ENCODE measurements at places on chromosomes 11 and 22.
A peak's percentile ranks its signal among the peaks of the same experiment; 100 is the strongest.

DNA sequence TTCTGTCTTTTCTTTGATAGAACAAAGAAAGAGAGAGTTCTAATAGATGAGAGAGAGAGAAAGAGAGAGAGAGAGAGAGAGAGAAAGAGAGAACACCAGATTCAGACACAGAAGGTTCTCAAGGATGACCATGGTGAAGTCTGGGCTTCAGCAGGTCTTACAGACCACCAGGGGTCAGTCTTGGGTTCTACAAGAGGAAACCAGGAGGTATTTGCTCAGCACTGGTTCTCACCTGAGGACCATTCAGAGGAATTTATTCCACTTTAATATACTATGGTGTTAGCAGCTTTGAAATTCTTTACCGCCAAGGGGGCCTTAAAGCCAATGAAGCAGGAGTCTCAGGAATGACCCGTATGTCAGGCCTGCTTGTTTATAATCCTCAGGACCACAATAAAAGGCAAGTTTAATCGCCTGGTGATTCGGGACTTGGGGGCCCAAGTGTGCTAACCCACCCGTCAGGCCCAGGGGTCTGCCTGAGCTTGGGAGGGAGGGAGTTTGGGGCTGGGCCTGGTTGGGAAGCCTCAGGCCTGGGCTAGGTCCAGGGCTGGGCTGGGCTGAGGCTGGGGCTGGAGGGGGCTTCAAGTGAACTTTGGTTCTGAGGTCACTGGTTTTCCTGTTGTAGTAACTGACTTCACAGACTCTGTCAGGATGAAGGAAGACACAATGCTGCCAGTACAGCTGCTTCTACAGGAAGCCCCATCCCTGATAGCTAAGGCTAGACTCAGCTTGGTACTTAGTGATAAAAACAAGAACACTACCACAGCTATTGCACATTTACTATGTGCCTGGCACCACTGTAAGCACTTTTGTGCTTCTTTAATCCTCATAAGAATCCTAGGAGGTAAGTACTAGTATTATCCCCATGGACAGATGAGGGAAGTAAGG is 179.2 kb upstream of the ZBED5 start:
- DNase-seq, result peak; percentile 38

- DNase-seq, result no peak
These were observed 20.5 kb upstream of the APOL5 start for GRCh38 chr22:35697142-35697541.

GRCh38 chr11:45928535-45929215 is 6.2 kb downstream of the LARGE2 start:
- no peak for DNase-seq

- DNase-seq, result no peak
These were observed 77.1 kb downstream of the UBASH3B start for GRCh38 chr11:122732342-122733315.

DNA sequence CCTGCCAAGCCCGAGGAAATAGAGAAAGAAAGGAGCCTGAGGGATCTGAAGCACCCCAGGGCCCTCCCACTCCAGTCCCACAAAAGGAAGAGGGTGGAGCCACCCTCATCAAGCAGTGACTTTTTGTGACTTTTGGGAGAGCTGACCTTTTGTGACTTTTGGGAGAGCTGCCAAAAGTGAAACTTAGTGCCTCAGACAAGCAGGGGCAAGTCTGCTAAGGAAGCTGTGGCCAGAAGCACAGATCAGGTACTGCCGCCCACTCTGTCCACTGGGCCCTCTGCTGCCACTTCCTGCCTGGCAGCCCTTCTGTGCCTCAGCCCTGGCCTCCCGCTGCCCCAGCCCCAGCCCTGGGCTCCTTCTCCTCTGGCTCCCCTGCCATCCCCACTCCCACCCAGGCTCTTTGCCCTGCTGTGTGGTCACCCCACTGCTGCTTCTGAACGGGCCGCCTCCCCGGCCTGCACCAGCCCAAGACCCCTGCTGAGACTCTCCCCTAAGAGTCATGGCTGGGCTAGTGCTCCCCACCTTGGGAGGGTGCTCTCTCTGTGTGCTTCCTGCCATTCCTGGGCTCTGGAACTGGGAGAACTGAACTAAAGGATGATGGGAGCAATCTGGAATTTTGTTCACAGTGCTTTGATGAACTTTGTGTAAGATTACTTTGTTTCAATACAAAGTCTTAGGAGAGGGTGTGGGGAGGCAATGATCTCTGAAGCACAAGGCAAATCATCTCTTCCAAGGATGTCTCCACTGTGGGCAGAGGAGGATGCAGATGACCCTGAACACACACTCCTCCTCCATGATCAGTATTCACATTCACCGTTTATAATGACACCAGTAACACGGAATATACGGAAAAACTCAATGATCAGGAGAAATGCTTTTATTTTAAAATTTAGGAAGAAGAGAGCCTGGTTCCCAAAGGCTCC is at the start of gene APOBEC3H:
TSS of gene APOBEC3H (plus strand) at position 147 of the 923 bp plus-strand sequence. CDS start 3,035 bp downstream, outside the sequence.
- no peak for DNase-seq

DNA sequence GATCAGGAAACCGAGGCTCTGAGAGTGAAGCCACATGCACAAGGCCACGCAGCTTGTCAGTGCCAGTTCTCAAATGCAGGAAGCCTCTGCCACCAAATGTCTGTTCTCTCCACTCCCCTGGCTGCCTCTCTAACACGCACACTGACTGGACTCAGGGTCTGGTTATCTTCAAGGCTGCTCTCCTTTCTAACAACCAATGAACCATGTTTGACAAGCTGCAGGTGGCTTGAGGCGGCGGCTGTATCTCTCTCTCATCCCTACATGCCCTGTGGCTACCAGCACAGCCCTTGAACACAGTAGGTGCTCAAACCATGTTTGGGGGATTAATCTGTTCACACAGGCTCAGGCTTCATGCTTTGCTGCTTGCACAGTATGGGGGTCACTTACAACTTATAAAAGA is 23.7 kb downstream of the MFNG start:
- DNase-seq, result no peak

GRCh38 chr11:45348729-45349128 is 62.6 kb upstream of the SYT13 start:
- no peak for DNase-seq

DNA sequence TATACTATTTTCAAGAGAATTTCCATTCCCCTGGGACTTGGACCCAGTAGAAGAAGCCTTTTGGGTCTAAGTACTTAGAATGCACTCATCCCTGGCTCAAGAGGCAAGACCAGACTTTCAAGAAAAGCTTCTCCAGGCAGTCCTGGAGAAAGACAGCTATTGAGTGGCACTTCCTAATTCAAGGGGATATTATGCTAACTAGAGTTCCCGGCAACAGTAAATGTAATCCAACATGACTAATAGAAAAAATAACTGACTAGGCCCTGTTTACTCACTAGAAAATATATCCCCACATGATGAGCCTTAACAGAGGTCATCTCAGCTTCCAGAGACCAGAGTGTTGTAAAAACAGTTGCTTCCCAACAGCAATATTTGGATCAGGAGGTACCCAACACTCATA is 47.2 kb upstream of the AKIP1 start:
- DNase-seq, result no peak

GRCh38 chr22:49417833-49418232 is 409.8 kb downstream of the BRD1 start:
- DNase-seq, result no peak

- no peak for DNase-seq
These were observed 10.8 kb downstream of the AHNAK start for GRCh38 chr11:62535802-62536201.

- no peak for DNase-seq
These were observed 82.9 kb downstream of the ETS1 start for GRCh38 chr11:128504486-128504885.

GRCh38 chr22:28444659-28445058 is 235.0 kb downstream of the TTC28 start:
- no peak for DNase-seq

DNA sequence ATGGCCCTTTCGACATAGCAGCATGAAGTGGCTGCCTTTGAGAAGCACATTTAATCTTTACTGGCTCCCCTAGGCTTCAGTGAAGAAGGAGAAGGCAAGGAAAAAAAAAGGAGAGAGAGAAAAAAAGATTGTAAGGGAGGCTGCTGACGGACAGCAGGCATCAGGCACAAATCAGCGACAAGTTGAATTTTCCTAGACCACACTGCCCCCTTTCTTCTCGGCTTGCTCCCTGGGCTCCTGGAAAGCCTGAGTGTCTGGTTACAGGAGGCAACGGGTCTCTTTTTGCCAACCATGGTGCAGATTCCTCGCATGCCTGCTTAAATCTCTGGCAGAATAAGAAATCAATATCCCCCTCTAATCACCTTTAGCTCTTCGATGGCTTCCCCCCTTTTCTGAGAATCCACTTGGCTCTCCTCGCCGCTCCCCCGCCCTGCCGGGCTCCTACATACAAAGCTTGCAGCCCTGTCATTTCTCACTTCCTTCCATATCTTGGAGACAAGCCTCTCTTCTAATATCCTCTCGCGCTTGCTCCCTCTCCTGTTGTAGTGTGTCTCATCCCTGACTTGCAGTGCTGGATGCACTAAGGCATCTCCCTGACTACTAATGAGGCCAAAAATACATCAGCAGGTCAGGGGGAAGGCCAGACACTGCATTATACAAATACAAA is 14.3 kb downstream of the BLID start:
- DNase-seq, result peak; percentile 88

GRCh38 chr11:28463826-28464225 is 355.6 kb downstream of the METTL15 start:
- DNase-seq, result no peak

- no peak for DNase-seq
These were observed 1.0 kb downstream of the SYCE3 start for GRCh38 chr22:50561401-50562358.

GRCh38 chr22:27490080-27490479 is 311.5 kb downstream of the MN1 start:
- no peak for DNase-seq

DNA sequence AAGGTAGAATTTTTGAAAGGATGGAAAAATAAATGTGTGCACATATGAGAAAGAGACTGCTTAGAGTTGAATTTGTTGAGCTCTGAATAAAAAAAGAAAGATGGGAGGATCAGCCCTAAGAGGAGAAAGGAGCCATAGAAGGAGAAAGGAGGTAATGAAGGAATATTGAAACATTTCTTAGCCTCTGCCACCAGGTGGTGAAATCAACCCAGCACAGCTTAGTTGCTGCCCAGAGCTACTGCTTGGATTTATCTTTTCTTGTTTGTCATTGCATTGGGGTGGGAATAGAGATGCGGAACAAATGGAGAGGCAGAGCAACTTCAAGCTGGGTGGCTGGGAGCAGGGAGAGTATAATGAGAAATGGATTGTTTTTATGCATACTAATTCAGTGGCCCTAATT is 80.4 kb downstream of the SERGEF start:
- no peak for DNase-seq

DNA sequence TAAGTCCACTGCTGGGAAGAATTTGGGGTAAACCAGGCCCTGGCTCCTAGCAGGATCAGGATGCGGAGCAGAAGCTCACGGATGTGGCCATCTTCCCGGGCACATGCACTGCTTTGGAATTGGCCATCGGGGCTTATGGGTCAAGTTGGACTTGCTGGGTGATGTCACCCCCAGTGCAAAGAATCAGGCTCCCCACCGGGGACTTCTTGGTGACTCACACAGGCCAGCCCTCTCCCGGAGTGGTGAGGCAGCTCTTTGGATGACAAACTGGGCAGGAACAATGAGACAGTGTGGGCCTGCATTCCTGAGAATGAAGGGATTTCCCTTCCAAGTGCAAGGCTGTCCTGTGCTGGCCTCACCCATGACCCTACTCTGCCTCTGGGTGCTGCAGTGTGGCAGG is 128.8 kb upstream of the ANO1 start:
- DNase-seq, result no peak

GRCh38 chr11:2169626-2170570 is 1.7 kb downstream of the TH start:
- no peak for DNase-seq

DNA sequence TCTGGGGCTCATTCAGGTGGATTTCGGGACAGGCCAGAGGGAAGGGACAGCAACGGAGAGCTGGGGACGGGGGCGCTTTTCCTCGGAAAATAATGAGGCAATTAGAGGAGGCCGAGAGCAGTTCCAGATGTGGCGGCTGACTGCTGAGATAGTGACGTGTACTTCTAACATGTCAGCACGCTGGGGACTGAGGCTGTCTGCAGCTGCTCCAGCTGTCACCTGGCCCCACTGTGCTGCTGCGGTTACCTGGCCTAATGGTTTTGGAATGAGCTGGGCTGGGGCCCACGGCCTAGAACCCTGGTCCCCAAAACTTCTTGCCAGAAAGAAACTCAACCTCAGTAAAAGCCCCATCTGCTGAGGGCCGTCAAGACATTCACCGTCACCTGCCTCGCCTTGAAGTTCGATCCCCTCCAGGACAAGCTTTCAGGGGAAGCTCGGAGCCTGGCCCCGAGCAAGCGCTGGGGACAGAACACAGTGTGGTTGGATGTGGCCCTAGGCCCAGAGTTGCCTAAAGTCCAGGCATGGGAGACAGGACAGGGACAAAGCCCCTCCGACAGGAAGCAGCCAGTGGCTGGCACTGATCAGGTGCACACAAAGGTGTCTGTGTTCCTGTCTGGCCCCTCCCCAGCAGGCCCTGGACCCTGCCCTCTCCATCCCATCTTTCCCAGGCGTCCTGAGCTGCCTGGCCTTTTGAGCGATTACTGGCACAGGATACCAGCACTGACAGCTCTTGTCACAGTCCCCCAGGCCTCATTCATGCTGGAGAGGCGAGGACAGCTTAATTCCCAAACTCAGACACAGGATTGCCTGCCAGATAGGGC is 22.1 kb downstream of the RPUSD4 start:
- no peak for DNase-seq

- no peak for DNase-seq
These were observed 242.0 kb downstream of the DDX10 start for GRCh38 chr11:108906826-108907225.

- peak; percentile 72 for DNase-seq
These were observed 827 bp downstream of the PHF21B start for GRCh38 chr22:45008751-45009605.

DNA sequence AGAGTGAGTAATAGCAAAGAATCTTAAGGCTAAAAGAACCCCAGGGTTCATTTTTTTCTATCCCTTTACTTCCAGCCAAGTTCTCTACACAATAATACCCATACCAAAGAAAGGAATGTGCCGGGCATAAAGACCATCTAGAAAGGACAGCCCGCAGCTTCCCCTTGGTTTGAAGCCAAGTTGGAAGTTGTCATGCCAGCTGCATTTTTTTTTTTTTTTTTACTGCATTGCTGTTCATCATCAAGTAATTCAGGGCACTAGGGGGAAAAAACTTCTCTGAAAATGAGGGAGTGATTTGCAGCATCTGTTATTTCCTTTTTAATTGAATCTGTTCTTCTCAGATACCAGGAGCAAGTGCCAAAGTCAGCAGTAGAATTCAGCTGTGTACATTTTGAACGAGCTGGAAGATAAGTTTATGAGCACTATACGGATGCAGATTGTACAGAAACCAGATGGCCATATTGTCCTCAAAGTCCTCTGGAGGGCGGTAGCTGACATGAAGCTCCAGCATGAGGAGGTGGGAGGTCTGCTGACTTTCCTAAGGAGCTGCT is 56.4 kb downstream of the UBASH3B start:
- DNase-seq, result no peak

- no peak for DNase-seq
These were observed 32.5 kb downstream of the MRGPRX2 start for GRCh38 chr11:19027829-19028595.

GRCh38 chr11:62546929-62547625 is 471 bp upstream of the AHNAK start:
- peak; percentile 77 for DNase-seq
